ENCODE measurements at places on chromosomes 2 and 18. TPM values are rescaled to one million over a fixed set of nuclear protein-coding genes. Genes with fewer than 3 reads are reported as not detected.

- H3K4me3 ChIP-seq, result no peak overlapping the region
- peaks cover 4% of the 10 kb centered on the region for H3K4me1 ChIP-seq
- DNase-seq, result no peak
- H3K27ac ChIP-seq, result no peak overlapping the region
- no peaks in the 10 kb centered on the region for H3K36me3 ChIP-seq
- no peaks in the 10 kb centered on the region for H3K27me3 ChIP-seq
Observed at GRCh38 chr18:58325494-58325893, 281.5 kb downstream of the NEDD4L start.

Gene MYO7B
- 0.82 TPM for total RNA-seq

- peaks cover 42% of the 10 kb centered on the region for H3K4me1 ChIP-seq
- no peak overlapping the region for H3K4me3 ChIP-seq
- H3K27me3 ChIP-seq, result no peaks in the 10 kb centered on the region
- H3K27ac ChIP-seq, result no peak overlapping the region
Observed at GRCh38 chr2:73947412-73948018, 20.8 kb downstream of the DGUOK start.

DNA sequence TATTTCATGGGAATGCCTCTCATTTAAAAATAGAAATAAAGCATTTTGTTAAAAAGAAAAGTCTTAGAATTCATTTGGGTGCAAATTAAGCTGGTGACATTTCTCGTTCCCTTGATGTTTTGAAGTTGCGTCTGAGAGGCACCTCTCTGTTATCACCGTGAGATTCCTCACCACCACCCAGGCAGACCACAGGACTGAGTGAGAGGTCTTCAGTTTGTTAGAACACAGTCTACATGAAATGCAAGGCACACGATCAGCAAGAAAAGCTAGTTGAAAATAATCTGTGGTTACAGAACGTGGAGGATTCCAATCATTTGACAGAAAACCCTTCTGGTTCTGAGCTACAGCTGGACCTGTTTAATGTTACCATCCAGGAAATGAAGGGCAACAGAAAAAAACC, 116.0 kb downstream of the UXS1 start:
- H3K4me3 ChIP-seq, result peak overlapping the region; percentile 34
- peaks cover 3% of the 10 kb centered on the region for H3K36me3 ChIP-seq
- peak; percentile 21 for DNase-seq

DNA sequence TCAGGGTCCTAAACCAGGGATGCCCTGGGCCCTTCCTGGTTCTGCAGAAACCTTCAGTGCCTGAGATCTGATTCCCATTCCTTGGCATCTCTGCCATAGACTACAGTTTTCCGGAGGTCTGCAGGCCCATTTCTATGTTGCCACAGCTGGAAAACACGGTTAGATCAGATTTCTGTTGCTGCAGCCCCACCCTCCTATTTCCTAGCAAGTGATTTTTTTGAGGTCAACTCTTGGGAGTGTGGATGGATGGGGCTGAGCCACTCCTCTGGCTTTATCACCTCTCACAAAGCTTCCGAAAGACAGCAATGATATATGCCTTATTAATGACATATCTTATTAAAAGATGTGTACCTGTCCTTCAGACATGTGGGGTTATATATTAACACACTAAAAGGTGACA, 56.3 kb downstream of the ZAP70 start:
- H3K27ac ChIP-seq, result no peak overlapping the region
- H3K27me3 ChIP-seq, result no peaks in the 10 kb centered on the region
- no peak for DNase-seq
- no peak overlapping the region for H3K4me3 ChIP-seq

DNA sequence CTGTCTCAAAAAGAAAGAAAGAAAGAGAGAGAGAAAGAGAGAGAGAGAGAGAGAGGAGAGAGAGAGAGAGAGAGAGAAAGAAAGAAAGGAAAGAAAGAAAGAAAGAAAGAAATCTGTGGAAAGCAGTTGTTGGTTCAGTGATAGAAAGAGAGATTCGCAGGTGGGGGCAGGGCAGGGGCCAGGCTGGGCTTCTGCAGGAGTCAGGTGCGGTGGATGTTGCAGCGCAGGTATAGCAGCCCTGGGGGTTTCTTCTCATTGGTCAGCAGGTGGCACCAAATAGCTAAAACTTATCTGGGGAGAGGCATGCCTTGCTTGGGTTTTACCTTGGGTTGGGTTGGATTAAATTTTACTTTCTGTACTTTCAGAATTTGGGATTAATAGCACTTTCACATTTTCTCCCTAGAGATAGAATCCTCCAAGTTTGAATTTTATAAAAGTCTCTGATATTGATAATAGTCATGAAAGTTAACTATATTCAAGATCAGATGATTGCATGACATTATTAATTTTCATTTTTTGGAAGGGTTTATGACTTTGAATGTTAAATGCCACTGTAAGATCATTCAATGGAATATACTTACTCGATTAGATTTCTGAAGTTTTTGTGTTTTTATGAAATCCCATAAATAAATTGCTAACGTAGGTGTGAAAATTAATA, 66.6 kb downstream of the SPTBN1 start:
- H3K27me3 ChIP-seq, result peaks cover 9% of the 10 kb centered on the region
- H3K4me1 ChIP-seq, result peaks cover 21% of the 10 kb centered on the region

DNA sequence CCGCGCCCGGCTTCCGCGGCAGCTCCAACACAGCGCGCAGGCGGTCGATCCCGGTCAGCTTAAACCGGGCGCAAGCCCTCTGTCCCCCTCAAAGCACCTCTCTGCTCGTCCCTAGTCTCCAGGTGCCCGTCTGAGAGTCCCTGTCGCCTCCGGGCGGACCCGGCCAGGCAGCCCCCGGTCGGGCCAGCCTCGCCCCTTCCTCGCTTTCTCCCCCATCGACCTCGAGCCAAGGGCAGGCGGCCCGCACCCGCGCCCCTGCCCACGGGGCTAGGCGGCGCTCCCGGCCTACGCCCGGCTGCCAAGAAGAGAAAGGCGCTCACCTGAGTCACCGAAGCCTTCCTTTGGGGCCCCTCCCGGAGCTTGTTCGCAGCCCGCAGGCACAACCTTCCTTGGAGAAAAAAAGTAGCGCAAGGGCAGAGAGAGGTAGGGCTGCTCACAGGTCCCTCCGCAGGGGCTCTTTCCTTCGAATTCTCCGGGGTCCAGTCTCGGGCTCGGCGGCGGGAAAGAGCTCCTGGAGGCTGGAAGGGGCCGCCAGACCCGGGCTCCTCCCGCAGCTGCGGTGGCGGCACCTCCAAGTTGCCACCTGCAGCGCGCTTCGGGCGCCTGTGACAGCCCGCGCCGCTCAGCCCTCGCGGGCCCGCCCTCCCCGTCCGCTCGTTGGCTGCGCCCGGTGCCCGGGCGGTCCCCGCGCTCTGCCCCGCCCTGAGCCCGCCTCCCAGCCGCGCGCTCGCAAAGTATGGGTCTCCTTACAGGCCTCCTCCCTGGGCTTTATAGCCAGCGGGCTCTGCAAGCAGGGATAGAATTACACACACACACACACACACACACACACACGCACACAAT, 86.5 kb upstream of the EPB41L3 start:
- H3K36me3 ChIP-seq, result no peaks in the 10 kb centered on the region
- peak; percentile 31 for DNase-seq
- H3K27me3 ChIP-seq, result peaks cover 35% of the 10 kb centered on the region
- H3K4me3 ChIP-seq, result peak overlapping the region; percentile 61
- peaks cover 6% of the 10 kb centered on the region for H3K4me1 ChIP-seq
- H3K27ac ChIP-seq, result no peak overlapping the region

Gene GCG
- total RNA-seq, result not detected

GRCh38 chr18:3715231-3716080, 265.5 kb downstream of the TGIF1 start:
- H3K4me1 ChIP-seq, result no peaks in the 10 kb centered on the region
- peaks cover 16% of the 10 kb centered on the region for H3K27me3 ChIP-seq
- no peak for DNase-seq
- H3K27ac ChIP-seq, result no peak overlapping the region
- H3K4me3 ChIP-seq, result no peak overlapping the region

GRCh38 chr2:165369131-165369897, 100.2 kb upstream of the CSRNP3 start:
- no peak overlapping the region for H3K4me3 ChIP-seq
- no peaks in the 10 kb centered on the region for H3K36me3 ChIP-seq
- H3K4me1 ChIP-seq, result no peaks in the 10 kb centered on the region
- H3K27me3 ChIP-seq, result no peaks in the 10 kb centered on the region
- DNase-seq, result no peak
- no peak overlapping the region for H3K27ac ChIP-seq

GRCh38 chr18:67074309-67074708, 442.2 kb downstream of the DSEL start:
- no peaks in the 10 kb centered on the region for H3K4me1 ChIP-seq
- DNase-seq, result no peak
- H3K27me3 ChIP-seq, result no peaks in the 10 kb centered on the region
- H3K4me3 ChIP-seq, result no peak overlapping the region
- no peak overlapping the region for H3K27ac ChIP-seq
- no peaks in the 10 kb centered on the region for H3K36me3 ChIP-seq

Gene FAM136A
- total RNA-seq, result 51.0 TPM

Gene FBXO48
- 2.6 TPM for total RNA-seq

Gene BMP10
- not detected for total RNA-seq

DNA sequence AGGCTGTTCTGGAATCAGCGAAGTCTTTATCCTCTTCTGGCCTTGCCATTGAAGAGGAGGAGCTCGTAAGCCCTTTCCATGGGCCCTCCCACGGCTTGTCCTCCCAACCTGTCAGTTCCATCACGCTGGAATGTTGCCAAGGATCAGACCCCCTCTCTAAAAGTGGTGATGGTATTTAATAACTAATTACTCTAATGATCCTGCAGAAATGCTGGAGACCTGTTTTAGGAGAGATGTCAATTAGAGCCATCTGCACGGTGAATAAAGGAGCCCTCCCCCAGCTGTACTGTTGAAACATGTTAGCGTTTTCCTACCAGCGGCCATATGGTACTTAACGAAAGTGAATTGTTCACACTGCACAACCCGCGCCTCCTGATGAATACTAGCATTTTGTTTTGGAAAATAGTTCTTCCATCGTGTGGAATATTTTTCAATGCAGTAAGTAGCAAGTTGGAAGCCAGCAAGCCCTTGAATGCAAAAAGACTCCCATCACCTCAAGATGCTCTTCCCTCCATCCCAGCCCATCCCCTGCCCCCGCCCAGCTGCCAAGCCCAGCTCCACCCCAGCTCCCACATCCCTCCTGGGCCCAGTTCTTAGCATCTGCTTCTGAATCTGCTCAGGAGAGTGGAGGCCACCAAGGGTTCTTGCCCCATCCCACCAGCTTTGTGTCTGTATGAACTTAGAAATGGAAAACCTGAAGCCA, 145.4 kb downstream of the KLHL29 start:
- peaks cover 53% of the 10 kb centered on the region for H3K4me1 ChIP-seq
- H3K27ac ChIP-seq, result no peak overlapping the region
- DNase-seq, result no peak
- no peak overlapping the region for H3K4me3 ChIP-seq

Gene MEIS1
- not detected for total RNA-seq

GRCh38 chr2:71567625-71568024, 114.3 kb downstream of the DYSF start:
- no peak for DNase-seq
- H3K4me1 ChIP-seq, result no peaks in the 10 kb centered on the region
- H3K27me3 ChIP-seq, result no peaks in the 10 kb centered on the region
- no peak overlapping the region for H3K4me3 ChIP-seq
- no peak overlapping the region for H3K27ac ChIP-seq
- H3K36me3 ChIP-seq, result no peaks in the 10 kb centered on the region
